ENCODE measurements at places on chromosomes 2 and 18.
A peak's percentile ranks its signal among the peaks of the same experiment; 100 is the strongest.

GRCh38 chr2:7272210-7272609 is 355.0 kb downstream of the RNF144A start:
- DNase-seq, result no peak

DNA sequence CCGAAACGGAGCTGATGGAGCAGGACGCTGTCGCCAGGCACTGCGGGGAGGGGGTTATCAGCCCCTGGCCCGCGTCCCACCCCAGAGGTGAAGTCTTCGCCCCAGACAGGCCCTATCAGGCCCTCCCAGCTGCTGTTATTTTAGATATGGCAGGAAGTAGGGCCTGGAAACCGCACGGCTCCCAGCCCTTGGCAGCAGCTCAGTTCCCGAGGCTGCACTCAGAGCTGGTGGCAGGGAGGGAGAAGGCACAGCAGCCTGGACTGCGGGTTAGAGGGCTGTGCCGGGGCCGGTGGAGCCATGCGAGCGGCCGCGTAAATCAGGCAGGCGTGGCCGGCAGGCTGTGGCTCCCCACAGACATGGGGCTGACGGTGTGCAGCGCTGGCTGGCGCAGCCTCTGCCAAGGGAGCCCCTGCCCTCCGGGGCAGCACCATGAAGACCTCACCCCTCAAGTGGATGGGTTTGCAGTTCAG is 111.4 kb downstream of the NFATC1 start:
- peak; percentile 39 for DNase-seq

GRCh38 chr2:173568054-173568453 is 213.4 kb downstream of the CDCA7 start:
- DNase-seq, result peak; percentile 36

DNA sequence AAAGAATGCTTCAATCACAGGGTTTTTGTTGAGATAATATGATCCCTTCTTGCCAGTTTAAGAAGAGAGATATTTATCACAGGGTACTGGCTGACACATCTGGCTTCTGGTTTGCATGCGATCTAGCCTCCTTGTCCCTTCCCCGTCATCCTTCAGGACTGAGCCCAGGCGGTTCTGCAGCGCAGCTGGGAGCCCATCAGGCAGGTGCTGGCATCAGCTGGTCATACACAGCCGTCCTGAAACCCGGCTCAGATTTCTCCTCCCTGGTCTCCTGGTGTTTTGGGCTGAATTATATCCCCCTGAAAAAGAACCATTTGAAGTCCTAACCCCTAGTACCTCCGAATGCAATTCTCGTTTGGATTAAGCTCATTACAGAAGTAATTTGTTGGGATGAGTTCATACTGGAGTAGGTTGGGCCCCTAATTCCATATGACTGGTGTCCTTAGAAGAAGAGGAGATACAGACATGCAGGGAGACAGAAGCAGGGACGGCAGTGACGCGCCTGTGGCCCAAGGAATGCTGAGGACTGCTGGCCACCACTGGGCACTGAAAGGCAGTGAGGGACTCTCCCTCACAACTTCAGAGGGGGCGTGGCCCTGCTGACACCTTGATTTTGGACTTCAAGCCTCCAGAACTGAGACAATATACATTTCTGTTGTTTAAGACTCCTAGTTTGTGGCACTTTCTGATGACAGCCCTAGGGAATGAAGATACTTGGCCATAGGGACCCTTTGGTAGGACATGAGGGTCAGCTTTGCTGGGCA is 83.9 kb upstream of the ODC1 start:
- DNase-seq, result no peak

DNA sequence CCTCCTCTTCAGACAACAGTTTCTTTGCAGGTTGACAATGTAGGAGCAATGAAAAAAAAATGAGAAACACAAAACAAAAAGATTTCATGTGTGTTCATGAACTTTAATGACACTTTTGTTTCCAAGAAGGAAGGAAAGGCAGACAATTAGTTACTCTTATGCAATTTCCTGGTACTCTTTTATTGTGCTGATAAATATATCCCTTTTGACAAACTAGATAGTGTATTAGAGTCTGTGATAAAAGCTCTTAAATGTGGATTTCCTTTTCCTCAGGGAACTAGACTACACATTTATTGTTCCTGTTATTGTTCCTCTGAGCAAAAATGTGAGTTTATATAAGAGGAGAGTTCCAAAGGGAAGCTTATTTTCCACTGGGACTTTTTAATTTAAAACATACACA is 188.7 kb upstream of the NRXN1 start:
- no peak for DNase-seq

- DNase-seq, result peak; percentile 50
These were observed 111.0 kb downstream of the B3GNT2 start for GRCh38 chr2:62306751-62307468.

DNA sequence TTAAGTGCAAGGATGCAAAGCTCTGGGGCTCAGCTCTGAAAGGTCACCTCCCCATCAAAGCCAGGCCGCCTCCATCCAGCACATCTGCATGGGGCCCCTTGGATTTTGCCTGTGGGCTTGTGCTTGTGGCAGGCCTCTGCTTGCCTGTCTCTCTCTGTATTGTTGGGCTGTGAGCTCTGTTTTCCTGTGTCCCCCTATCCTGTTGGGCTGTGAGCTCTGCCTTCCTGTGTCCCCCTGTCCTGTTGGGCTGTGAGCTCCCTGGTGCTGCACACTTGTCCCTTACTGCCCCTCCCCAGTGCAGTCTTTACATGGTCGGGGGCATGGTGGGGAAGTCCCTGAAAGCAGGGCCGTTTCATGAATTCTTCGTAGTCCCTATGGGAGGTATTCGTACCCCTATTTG is 49.2 kb upstream of the PDIA6 start:
- DNase-seq, result no peak

DNA sequence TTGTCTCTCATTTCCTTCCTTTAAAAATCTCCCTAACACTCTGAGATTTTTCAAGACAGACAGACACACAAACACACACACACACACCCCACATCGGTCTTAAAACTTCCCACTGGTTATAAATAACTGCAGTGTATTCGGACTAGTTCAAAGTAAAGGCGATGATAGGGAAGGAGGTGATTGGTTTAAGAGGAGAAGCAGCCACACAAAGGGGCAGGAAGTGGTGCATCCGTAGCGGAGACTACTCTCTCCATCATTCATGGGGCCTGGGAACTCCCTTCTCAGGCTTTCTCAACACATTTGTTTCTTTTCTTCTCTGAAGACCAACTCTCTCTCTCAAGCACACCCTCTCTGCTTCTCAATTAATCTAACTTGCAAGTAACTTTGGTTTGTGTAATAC is 149.1 kb upstream of the DPP10 start:
- no peak for DNase-seq

DNA sequence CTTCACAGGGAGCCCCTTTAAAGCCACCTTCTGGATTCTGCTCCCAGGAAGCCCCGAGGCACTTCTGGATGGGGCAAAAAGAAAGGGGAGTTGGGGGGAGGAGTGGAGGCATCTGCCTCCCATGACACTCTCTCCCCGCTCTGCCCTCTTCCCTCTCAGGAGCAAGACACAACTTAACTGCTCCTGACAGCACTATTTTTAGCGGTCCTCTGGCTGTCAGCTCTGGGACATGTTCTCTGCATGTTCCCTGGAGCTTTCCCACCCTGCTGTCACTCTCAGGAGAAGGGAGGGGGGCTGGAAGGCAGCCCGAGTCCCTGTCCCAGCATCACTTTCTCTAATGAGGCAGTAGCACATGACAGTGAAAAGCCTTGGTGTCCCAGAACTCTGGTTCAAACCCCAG is 32.3 kb downstream of the PLB1 start:
- no peak for DNase-seq

- no peak for DNase-seq
These were observed 295.0 kb upstream of the SPRED2 start for GRCh38 chr2:65727381-65727780.

DNA sequence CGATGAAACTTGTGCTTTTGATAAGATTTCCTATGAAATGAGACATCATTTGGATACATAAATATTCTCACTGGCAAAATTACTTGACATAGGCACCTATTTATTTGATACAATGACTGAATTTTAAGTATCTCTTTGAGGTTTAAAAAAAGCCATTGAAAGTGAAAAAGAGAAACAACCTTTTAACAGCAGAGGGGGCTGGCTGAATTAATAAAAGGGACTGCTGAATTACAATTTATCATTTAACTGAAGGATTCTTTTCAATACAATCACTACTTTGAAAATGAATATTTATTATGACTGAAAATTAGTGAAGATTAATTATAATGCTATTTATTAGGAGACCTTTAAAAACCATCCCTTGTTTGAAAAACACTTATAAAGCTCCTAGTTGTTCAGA is 335.3 kb downstream of the DLGAP1 start:
- no peak for DNase-seq

DNA sequence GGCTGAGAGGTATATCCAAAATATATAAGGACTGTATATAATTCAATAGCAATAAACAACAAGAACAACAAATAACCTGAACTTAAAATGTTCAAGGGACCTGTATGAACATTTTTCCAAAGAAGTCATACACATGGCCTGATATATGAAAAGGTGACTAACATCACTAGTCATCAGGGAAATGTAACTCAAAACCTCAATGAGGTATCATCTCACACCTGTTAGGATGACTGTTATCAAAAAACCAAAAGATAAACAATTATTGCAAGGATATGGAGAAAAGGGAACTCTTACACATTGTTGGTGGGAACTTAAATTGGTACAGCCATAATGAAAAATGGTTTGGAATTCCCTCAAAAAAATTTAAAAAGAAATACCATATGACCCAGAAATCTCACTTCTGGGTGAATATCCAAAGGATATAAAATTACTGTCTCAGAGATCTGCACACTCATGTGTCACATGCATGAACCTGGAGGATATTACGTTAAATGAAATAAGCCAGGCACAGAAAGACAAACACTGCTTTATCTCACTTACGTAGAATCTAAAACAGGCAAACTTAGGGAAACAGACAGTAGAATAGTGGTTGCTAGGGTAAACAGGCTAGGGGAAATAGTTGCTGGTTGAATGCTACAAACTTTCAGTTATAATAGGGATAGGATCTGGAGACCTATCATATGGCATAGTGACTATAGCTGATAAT is 334.5 kb upstream of the MMADHC start:
- no peak for DNase-seq

DNA sequence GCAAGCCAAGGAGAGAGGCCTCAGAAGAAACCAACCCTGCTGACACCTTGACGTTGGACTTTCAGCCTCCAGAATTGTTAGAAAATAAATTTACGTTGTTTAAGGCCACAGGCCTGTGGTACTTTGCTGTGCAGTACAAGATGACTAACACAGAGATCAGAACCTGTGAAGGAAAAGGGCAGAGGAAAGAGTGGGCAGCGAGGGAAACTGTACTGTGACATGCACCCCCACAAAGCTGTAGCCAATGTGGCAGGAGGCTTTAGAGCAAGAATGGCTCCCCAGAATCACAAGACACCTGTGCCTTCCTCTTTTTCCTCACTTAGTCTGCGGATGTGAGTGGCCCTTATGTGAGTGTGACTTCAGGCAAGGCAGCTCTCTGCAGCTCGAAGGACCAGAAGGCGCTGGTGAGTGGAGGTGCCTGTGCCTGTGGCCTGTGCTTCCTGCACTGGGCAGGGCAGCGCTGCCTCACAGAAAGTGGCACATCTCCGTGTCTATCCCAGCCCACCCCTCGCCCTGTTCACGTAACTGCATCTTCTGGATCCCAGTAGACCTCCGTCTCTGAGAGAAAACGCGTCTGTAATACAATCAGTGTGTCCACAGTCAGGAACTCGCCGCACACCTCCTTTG is 89.5 kb downstream of the MRPS9 start:
- no peak for DNase-seq

DNA sequence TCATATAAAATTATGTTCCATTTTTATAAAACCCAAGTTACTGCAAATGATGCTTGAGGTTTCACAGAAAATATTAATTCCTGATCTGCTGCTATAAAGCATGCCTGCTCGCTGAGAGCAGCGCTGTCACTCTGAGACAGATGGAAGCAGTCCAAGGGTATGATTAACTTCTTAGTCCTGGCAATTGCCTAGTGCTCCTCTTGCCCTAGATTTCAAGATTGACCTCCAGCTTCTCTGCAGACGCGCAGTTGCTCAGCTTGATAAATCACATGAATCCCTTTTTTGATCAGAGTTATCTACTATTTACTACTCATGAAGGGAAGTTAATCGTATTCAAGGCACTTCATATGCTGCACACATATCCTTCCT is 154.6 kb upstream of the REV1 start:
- DNase-seq, result no peak

GRCh38 chr2:138275292-138275690 is 226.3 kb upstream of the SPOPL start:
- DNase-seq, result peak; percentile 40

GRCh38 chr2:26655611-26656195 is 14.5 kb upstream of the CIB4 start:
- DNase-seq, result no peak

DNA sequence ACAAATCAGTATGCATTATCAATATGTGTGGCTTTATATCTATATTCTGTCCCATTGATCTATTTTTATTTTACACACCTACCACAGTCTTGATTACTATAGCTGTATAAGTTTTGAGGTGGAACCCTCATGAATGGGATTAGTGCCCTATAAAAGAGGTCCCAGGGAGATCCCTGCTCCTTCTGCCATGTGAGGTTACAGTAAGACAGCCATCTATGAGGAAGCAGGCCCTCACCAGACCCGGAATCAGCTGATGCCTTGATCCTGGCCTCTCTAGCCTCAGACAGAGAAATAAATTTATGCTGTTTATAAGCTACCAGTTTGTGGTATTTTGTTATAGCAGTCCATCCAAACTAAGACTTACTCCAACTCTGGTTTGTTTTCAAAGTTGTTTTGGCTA is 54.9 kb downstream of the HNRNPLL start:
- no peak for DNase-seq

DNA sequence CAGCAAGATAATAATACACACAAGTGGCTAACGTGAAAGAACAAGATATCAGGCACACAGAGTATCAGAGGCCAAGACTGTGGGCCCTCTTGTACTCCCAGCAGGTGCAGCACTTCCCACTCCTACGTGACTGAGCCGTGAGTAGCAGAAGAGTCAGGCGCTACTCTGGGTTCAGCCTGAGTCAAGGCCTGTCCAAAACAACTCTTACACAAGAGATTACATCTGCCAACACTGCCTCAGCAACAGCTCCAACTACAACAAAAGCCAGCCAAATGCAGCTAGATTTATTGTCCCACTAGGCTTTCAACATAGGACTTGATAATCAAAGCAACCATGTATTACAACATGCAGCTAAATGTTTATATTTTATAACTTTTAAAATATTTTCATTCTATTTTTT is 56.2 kb downstream of the ITSN2 start:
- DNase-seq, result peak; percentile 30

All from transverse colon (tissue), 4 donors.